ENCODE measurements at places on chromosomes 6 and 20.

- DNase-seq = no peak
These were observed 16.9 kb downstream of the ILRUN start for GRCh38 chr6:34679552-34680253.

DNA sequence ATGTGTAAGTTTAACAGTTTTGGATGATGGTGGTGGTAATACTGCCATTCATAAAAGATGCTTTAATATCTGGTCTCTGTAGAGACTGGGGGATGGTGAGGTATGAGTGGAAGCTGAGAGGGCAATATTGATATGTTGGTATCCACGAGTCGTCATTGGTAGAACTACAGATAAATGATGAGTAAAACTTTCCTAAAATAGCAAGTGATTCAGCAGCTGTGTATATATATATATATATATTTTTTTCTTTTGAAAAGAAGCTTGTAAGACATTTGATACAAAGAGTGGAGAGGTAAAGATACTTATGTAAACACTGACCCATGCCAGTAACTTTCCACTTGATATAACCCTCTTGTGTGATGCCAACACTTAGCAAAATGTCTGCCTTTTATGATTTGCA is 41.7 kb upstream of the CITED2 start:
- DNase-seq = no peak

- no peak for DNase-seq
These were observed 52.4 kb upstream of the ARMH2 start for GRCh38 chr6:24851086-24851485.

DNA sequence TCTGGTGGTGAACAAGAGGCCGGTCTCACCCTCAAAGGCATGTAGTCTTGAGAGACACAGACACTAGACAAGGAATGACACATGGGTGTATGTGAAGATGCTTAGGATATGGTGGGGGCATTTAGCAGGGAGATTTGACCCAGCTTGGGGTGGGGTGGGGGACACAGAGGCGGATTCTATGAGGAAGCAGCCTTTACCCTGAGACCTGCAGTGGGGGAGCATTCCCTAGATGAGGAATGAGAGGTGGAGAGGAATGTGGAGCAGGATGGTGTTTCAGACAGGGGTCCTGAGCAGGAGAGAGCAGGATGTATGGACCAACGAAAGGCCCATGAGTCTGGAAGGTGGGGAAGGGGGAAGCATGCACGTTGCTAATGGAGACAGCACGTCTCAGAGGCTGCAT is 57.8 kb downstream of the PHACTR3 start:
- DNase-seq = no peak

- DNase-seq = no peak
These were observed 65.0 kb upstream of the CCN6 start for GRCh38 chr6:111988926-111989325.

DNA sequence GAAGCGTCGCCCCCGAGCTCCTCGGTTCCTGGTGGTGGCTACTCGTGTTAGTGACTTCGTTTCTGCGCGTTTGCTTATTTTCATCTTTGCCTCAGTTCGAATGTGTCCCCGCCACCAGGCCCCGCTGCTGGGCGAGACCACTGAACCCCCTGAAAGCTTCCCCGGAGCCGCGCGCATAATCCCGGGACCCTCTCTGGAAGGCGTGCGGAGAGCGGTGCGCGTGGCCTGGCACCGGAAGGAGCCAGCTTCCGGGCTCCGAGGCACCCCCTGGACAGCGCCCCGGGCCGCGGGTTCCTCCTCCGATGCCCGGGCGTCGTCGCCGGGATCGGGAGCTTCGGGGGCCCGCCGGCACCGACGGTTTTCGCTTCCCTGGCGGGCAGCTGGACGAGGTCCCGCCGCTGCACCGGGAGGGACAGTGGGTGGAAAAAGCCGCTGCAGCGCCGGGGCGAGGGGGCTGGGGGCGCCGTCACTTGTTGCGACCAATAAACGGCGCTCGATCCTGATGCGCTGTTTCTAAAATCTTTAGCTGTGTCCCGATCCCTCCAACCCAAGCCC is 643 bp upstream of the SLC35D3 start:
- no peak for DNase-seq

- DNase-seq = no peak
These were observed 253.3 kb downstream of the ERMARD start for GRCh38 chr6:170004585-170005210.

Measured in effector memory CD8-positive, alpha-beta T cell (primary cell).